ENCODE measurements at places on chromosomes 7 and 10.

- no peak for DNase-seq
Measured at GRCh38 chr7:81871606-81872265, 101.9 kb upstream of the HGF start.

DNA sequence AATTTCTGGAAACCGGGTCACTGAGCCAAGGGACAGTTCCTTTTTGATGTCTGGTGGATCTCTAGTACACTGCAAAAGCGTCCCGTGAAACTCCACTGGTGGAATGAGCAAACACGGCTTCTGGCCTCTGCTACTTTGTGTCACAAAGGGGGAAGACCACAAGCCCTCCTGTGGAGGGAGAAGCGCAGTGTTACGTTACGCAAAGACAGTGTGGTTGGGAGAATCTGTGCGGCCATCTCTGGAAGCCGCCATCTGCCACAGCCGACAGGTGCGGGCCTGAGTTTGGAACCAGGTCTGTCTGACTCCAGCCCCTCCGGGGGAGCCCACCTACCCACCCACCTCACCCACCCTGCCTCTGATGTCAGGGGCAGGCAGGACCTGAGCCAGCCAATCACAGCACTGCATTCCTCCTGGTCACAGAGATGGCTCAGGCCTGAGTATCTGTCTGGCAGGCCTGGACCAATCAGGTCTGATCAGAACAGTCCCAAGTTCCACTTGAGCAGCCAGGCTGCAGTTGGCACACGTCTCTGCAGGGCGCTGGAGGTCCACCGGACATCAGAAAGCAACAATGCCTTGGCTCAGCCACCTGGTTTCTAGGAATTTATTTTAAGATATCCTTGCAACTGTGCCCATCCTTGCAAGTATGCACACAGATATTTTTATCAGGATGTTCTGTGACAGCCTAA is 3.0 kb upstream of the CYP2W1 start:
- no peak for DNase-seq

- no peak for DNase-seq
Measured at GRCh38 chr7:29763266-29763665, 43.0 kb upstream of the WIPF3 start.

GRCh38 chr10:86956195-86956847 is 1.1 kb downstream of the MMRN2 start:
- no peak for DNase-seq

- no peak for DNase-seq
Measured at GRCh38 chr7:29287366-29287765, 92.8 kb downstream of the CHN2 start.

- no peak for DNase-seq
Measured at GRCh38 chr7:16954321-16954720, 72.5 kb upstream of the AGR3 start.

DNA sequence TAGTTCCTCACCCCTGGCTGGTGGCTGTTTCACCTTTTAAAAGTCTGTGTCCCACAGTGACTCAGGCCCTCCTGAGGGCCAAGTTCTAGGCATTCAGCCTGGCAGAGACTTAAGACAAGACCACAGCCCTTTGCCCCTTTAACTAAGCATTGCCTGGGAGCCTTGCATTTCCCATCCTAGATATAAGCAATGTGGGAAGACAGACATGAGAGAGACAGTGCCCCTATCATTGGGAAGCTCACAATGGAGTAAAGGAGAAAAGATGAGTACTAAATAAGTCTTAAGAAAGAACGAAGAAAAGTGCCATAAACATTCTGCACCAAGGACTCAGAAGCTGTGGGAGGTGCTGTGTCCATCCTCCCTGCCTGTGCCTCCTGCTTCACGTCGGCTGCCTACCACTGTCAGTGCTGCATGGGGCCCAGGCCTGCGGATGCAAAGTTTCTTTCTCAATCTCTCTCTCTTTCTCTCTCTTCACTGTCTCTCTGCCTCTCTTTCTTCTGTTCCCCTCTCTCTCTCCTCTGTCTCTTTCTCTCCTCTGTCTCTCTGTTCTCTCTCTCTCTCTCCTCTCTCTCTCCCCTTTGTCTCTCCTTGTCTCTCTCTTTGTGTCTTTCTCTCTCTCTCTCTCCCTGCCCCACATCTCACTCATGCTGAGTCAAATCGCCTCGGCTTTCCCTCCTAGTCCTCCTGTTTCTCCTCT is 21.5 kb downstream of the GPRIN2 start:
- no peak for DNase-seq

DNA sequence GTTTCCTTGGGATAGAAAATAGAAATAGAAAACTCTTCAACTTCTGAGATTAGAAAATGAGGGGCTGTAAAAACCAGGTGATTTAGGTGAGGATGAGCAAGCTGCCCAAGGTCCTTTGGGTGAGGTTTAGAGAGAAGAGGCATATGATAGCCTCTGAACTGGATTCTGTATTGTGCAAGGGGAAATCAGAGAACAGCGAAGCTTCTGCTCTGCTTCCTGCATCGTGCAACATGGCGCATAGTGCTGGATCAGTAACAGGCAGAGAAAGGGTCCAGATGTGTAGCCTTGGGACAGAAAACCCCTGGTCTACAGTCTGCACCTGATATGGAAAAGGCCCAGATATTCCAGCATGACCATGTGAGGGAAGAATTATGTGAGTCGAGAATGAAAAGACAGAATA is 121.7 kb downstream of the MBL2 start:
- DNase-seq = no peak

- no peak for DNase-seq
Measured at GRCh38 chr10:95354110-95354509, 63.3 kb upstream of the PDLIM1 start.

DNA sequence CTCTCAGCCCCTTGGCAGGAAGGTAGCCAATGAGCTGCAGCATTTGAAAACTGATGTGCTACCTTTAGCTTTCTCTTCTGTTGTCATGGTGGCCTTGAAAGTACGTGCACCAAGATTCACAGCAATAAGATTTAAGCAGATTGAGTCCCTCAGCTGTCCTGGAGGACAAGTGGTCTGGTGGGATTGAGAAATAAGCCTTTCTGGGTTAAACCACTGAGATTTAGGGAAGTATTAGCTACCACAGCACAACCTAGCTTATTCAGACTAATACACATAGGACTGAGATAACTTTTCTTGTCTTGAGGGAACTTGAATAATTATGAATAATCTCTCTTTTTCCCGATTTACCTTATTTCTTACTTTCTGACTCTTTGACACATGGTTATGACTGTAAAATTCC is 324.0 kb downstream of the PTEN start:
- DNase-seq = no peak

DNA sequence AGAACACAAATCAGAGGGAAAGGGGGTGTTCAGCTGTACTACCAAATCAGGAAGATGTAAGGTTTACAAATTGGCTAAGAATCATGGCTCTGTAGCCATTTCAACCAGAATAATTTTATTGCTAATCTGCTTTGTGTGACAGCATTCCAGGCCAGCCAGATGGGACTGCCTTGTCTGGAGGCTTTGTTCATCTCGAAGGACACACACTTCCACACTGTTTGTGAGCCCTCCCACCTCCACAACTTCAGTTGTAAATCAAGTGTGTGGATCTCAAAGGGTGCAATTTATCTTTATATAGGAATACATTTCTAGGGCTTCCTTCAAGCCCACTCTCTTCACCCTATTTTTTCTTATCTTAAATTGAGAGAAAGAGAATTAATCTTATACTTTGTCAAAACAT is 6.9 kb upstream of the OIT3 start:
- DNase-seq = no peak

DNA sequence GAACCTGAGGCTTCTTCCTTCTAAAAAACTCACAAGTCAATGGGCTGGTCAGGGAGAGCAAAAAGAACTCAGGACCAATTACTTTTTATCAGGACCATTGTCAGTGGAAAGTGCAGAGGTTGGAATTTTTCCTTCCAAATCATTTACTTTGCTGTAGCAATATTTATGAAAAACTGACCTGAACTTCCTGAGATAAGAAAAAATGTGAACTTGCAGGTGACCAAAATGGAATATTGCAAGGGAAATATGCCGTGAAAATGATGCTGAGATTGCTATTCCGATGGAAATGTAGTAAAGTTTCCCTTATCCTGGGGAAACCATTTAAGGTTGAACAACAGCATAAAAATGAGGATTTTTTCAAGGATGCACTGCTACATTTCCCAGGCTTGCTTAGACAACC is 148.3 kb upstream of the PFKP start:
- no peak for DNase-seq

DNA sequence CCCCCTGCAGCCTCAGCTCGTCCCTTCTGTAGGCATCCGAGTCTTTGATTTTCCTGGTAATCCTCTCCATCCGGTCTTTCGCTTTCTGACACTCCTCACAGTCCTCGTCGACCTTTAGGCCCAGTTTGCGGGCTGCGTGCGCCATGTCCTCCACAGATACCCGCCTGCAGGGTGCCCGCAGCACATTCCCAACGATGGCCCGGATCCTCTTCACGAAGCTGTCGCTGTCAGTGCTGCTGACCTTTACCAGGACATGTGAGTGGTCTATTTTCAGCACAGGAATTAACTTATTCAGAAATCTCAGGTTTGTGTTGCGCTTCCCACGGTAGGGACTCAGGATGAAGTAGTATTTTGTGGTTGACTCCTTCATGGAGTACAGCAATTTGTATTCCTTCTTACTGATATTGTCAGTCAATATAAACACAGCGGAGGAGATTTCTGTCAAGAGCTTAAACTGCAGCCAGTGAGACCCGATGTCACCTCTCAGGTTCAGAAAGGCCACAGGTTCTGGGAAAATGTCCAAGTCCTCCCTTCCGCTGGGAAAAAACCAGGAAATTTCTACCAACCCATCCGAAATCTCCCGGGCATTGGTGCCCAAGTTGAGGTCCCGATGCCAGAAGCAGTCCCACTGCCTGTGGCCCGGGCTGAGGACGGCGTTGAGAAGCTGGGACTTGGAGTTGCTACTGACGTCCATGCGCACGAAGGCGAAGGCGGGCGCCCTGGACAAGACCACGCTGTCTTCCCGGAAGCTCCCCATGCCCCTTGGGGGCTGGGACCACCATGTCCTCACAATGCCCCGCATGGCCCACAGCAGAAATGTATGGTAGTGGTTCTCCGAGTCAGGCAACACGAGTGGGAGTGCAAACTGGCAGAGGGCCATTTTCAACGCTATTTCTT is 8.9 kb upstream of the MRPS24 start:
- DNase-seq = no peak

DNA sequence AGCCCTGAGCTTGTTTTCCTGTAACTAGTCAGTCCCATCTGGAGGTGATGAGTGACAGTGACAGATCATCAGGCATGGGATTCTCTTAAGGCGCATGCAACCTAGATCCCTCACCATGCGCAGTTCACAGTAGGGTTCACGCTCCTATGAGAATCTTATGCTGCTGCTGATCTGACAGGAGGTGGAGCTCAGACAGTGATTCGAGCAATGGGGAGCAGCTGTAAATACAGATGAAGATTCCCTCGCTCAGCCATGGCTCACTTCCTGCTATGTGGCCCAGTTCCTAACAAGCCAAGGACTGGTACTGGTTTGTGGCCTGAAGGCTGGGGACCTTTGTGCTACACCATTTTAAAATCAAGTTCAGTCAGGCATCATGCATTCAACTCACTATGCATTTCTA is 221.7 kb downstream of the KIAA1217 start:
- DNase-seq = no peak

GRCh38 chr10:30518907-30519306 is 84.9 kb downstream of the MAP3K8 start:
- DNase-seq = no peak

GRCh38 chr10:87861566-87861952 is 1.8 kb downstream of the KLLN start:
- DNase-seq = peak; percentile 72

DNA sequence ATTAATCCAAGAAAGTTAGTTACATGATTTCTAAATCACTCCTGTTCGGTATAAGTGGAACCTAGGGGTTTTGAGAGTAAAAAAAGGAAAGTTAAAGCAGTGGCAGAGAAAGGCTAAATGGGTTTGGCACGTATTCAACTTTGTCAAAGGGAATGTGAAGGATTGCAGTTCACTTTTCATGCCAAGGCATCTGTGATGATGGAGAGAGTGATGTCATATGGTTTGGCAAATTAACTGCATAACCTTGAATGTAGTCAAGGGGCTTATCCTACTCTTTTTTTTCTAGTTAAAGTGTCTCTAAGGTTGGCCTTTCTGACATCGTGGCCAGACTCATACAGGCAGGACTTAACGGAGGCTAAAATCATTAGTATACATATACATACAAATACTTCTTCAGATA is 277.8 kb downstream of the EXOC4 start:
- DNase-seq = no peak

- no peak for DNase-seq
Measured at GRCh38 chr10:126939706-126940105, 34.5 kb downstream of the DOCK1 start.

DNA sequence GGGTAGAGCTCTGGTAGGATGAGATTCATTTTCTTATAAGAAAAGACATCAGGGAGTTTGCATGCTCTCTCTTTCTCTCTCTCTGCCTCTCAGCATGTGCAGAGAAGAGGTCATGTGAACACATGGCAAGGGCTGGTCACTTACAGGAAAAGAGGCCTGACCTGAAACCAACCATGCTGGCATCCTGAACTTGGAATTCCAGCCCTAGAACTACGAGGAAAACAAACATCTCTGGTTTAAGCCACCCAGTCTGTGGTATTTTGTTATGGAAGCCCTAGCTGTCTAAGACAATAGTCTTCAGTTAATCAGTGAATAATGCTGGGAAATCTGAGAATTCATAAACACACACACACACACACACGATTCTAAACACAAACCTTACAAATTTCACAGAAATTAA is 1104.2 kb upstream of the LRRN3 start:
- DNase-seq = no peak

DNA sequence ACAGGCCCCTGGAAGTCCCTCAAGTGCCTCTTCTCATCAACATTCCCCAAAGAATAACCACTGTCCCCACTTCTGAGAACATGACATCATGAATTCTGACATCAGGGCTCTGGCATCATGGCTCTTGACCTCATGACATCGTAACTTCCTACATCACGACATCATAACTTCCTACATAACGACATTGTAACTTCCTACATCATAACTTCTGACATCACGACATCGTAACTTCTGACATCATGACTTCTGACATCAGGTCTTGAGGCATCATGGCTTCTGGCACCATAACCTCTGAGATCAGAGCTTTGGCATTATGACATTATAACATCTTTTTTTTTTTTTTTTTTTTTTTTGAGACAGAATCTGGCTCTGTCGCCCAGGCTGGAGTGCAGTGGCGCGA is 66.7 kb upstream of the FAM20C start:
- no peak for DNase-seq

GRCh38 chr10:31697271-31698180 is 231.1 kb downstream of the ARHGAP12 start:
- peak; percentile 98 for DNase-seq

DNA sequence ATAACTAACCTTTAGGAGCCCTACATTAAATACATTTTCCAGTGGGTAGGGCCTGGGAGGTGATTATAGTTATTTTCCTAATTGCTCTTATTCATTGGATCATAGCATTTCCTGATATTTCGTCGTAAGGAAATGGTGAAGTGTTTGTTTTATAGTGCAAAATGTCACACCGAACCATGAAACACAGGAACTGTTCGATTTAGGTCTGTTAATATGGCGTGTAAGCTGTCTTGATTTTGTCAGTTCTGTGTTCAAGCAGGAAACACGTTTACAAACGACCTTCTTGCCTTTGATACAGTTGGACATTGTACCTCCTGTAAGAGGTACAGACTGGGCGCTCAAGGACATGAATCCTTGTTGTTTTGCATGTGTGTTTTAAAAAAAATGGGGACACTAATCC is 14.8 kb downstream of the RBM17 start:
- no peak for DNase-seq
